ENCODE measurements at places on chromosomes 2 and 18.

GRCh38 chr2:121483021-121483420 is 47.7 kb upstream of the RNU4ATAC start:
- DNase-seq: no peak

GRCh38 chr2:38185012-38185491 is 109.1 kb upstream of the CYP1B1 start:
- DNase-seq: peak; percentile 70

DNA sequence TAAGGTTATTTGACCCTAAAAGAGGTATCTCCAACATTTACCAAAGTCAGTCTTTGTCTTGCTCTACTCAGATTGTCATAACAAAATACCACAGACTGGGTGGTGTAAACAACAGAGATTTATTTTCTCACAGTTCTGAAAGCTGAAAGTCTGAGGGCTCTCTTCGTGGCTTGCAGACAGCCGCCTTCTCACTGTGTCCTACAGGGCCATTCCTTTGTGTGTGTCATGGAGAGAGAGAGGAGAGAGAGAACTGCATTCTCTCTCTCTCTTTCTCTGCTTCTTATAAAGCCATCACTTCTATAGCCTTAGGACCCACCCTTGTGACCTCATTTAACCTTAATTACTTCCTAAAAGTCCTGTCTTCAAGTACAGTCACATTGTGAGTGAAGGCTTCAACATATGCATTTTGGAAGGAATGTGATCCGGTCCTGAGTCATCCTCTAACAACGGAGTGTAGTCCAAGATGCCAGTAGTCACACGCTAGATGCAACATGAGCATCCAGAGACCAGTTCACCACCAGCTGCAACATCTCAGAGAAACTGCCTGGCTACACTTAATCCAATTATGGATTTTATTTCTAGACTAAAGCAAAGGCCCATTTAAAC is 130.2 kb downstream of the CD226 start:
- peak; percentile 91 for DNase-seq

- DNase-seq: no peak
Measured at GRCh38 chr18:36334798-36335197, 37.3 kb downstream of the FHOD3 start.

GRCh38 chr2:75986617-75987016 is 275.9 kb upstream of the GCFC2 start:
- peak; percentile 16 for DNase-seq

DNA sequence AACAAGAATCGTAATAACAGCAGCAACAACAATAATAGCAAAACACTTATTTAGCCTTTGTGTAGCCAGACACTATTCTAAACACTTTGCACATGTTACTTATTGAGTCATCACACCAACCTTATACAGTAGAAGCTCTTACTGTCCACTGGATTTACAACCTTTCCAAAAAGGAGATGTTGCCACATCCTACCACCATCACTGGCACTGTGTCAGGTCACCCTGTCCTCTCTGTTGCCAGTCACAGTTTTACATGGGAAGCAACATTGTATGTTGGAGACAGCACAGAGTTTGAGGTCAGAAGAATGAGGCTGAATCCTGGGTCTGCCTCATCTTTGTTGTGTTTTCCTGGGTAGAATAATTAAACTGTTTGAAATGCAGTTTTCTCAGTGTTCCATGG is 201.4 kb upstream of the EPAS1 start:
- peak; percentile 51 for DNase-seq

DNA sequence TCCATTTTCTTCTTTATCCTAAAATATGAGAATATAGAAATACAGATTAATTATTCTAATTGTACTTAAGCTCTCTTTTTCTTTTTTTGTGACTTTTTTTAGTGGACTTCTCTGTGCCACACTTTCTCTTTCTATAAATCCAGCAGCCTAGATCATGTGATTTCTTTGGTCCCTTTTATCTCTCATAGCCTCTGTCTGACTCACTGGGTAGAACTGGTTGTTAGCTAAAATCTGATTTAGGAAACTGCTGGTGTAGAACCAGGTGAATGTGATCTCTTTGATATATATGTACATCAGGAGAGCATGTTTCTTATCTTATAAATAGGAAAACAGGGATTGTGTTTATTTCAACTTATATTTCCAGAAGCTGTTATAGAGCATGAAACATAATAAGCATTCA is 54.9 kb downstream of the VRK2 start:
- peak; percentile 26 for DNase-seq

DNA sequence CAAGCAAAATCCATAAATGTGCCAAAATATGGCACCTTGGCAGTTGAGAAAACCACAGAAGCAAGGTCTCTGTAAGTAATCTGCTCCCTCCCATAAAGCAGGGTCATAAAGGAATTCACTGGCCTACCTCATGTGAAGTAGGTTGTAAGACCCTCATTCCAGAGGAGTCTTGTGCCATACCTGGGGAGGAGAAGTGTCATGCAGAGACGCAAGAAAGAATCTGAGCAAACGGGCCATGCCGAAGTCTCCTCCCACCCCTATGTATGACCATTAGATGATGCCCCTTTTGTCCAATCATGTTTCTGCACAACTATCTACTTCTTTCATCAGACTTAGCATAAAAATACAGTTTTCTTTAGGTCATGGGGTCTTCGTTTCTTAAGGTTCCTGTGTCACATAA is 14.6 kb downstream of the NMUR1 start:
- DNase-seq: no peak

- DNase-seq: peak; percentile 76
Measured at GRCh38 chr18:57586251-57587049, at the start of gene FECH. TSS of gene FECH (minus strand) at chr18:57586702. CDS start at chr18:57586620, 82 bp downstream.

DNA sequence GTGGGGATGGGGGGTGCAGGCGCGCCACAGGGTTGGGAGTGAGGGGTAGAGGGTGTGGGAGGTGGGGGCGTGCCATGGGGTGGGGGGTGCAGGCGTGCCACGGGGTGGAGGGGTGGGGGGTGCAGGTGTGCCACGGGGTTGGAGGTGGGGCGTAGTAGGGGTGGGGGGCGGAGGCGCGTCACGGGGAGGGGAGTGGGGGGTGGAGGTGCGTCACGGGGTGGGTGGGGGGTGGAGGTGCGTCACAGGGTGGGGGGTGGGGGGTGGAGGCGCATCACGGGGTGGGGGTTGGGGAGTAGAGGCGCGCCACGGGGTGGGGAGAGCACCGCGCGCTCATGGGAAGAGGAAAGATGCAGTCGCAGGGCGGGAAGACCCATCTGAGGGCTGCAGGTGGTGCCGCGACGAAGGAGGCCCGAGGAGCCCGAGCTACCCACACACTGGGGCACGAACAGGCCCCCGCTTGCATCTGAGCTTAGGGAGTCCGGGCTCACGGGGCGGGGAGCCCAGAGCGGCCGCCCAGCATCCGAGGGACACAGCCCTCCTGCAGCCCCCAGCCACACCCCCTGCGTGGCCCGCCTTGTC is 37.5 kb downstream of the SNED1 start:
- no peak for DNase-seq

DNA sequence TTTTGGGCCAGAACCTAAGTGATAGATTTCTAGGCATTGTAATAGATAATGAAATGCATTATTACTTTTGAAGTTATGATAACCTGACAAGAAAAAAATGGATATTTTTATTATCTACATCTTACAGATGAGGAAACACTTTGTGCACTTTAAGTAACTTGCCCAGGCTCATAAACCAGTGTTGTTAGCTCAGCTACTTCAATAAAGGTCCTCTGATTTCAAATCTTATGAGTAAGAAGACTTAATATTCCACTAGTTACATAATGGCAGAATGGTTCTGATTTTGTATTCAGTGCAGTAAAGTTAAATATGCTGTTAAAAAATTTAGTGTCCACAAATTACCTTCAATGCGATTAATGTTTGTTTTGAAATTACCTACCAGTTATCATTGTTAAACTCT is 199.0 kb downstream of the BABAM2 start:
- no peak for DNase-seq

DNA sequence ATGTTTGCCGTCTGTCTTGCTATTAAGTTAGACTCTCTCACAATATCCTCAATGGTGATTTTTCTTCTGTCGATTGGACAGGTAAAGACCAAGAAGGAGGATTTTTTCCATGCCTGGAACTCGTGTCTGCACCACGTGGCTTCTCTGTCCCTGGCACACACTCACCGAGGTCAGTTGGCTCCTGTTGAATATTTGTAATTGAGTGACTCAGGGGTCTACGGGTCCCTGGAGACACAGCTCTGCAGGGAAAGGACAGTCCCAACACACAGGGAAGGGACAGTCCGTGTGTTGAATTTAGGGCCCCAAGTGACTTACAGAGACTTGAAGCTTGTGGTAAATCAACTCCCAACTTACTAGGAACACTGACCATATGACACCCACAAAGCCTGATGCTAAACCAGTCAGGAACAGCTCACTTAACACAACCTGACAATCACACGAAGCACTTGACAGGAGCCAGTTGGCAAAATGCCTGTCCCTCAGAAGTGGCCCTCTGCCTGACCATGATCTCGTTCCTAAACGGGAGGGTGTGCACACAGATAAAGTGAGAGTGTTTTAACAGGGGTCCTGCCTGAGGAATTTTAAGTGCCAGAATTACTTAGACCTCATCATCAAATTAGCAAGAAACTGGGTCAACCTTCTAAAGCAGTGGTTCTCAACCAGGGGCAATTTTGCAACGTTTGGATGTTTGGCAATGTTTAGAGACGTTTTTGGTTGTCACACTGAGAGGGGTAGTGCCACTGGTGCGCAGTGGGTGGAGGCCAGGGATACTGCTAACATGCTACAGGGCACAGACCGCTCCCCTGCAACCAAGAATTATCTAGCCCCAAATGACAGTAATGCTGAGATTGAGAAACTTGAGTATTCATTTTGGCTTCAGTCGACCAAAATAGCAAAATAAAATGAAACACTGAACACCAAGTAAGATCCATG is 88.9 kb upstream of the BCL2L11 start:
- no peak for DNase-seq

- DNase-seq: peak; percentile 64
Measured at GRCh38 chr18:75618146-75618545, 190.6 kb upstream of the SMIM21 start.

DNA sequence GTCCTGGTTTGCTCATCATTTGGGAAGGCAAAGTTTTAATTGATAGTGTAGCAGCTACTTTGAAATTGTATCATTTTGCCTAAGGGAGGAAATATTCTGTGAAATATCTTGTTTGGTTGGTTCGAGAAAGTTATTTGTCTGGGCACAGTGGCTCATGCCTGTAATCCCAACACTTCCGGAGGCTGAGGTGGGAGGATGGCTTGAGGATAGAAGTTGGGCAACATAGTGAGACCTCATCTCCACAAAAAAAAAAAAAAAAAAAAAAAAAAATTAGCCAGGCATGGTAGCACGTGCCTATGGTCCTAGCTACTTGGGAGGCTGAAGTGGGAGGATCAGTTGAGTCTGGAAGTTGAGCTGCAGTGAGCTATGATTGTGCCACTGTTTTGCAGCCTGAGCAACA is 3.1 kb upstream of the ADGRF3 start:
- DNase-seq: no peak

DNA sequence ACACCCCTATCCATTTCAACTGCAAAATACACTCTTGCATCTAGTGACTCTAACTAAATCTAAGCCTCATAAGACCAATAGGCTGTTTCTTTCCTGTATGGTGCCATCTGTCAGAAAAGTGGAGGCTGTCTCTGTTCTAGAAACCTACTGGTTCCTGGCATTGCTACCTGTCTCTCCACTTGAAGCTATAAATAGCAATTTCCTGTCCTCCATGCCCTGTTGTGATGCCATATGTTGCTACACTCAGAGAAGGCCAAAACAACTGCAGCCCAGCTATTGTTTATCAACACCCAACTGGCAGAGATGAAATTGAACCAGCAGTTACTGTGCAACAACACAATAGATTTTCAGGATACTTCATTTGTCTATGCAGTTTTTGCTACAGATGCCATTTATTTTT is 1355.1 kb upstream of the SLC39A10 start:
- no peak for DNase-seq

- no peak for DNase-seq
Measured at GRCh38 chr2:181589779-181590178, 67.1 kb downstream of the CERKL start.

- DNase-seq: no peak
Measured at GRCh38 chr2:188952901-188953300, 21.3 kb upstream of the COL3A1 start.

DNA sequence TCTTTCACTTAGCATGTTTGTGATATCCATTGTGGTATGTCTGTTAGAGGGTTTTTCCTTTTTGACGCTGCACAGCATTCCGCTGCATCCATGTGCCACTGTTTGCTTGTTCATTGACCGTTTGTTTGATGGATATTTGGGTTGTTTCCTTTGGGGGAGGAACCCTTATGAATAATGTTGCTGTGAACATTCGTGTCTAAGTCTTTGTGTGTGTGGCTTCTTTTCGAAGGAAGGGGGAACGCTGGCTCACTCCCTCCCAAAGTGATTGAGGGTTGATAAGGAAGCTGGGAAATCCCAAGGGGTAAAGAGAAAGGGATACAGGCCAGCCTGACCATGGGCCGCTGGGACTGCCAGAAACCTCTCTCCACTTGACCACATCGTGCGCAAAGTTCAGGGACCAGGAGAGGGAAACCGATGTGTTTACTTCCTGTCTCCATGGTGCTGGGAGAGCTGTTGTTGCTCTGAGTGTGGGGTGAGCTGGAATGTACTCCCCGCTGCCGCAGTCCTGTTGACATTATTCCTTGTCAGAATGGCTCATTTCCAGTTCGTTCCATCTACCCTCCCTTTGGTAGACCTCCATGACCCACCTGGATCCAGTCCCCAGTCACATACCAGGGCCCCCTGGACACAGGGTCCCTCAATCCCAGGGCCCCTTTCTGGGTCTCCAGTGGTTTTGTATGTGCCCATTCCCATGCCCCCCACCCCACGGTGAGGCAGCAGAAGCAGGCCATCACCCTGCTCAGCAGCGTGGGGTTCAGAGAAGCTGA is 39.6 kb downstream of the HS1BP3 start:
- peak; percentile 78 for DNase-seq

GRCh38 chr2:70258532-70258875 is 567 bp downstream of the PCYOX1 start:
- peak; percentile 39 for DNase-seq

DNA sequence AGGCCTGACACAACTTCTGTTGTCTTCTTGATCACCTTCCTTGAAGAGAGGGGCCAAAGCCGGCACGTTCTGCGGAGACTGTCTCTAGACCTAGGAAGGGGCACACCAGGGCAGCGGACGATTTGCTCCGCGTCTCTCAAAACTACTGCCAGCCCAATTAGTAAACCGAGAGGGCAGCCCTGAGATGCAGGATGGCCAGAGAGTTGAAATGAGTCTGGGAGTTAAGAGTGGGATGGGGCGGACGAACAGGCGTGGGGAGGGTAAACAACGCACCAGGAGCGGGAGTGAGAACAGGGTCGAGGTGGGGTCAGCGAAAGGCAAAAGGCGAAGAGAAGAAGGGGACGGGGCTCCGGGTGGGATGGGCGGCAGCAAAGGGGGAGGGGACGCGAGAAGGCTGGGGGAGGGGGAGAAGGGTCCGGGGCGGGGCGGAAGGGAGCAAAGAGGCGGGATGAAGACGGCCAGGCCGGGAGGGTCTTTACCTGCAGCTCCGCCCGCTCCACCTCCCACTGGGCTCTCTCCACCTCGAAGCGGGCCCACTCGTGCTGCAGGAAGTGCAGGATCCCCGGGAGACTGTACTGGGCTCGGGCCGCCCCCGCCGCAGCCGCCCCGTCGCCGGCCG is 476 bp downstream of the STRN start:
- DNase-seq: peak; percentile 23

Measured in RPMI7951 (cell line).